ENCODE measurements at places on chromosomes 2 and 18.

DNA sequence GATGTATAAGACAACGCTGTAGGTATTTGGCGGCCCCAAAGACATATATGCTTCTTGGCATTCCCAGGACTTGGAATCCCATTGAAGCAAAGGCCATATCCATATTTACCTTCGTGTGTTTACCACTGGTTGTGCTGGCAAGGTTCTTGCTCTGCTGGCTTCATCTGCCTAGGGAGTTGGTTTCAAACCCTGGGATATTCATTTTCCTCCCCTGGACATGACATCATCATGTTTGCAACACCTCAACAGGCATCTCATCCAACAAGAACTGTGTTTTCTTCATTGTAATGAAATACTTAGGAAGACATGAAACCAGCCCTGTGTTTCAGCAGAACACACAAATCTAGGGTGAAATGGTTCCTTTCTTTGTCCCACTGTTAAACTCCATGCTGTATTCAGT is 77.9 kb upstream of the PHLPP1 start:
- no peak for DNase-seq

- no peak for DNase-seq
Measured at GRCh38 chr2:161223139-161223732, 63.0 kb downstream of the TANK start.

GRCh38 chr18:63189817-63190216 is 129.8 kb downstream of the BCL2 start:
- DNase-seq = no peak

- DNase-seq = no peak
Measured at GRCh38 chr2:232652505-232652851, 19.1 kb downstream of the EFHD1 start.

DNA sequence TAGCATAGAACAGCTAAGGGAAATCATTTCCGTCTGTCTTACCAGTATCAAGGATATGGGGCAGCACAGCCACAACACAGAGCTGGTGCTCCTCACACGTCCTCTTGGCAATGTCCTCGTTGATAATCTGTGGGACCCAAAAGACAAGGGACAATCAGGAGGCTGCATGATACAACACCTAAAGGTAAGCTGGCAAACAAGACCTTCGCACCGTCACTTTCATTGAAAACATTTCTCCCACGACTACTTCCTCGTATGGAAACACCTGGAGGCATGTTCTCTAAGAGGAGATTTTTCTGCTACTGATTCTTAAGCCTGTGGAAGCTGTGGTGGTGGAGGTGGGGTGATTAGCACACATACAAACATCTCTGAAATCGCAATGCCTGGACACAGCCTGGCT is 23.7 kb downstream of the PDIA6 start:
- no peak for DNase-seq

- DNase-seq = no peak
Measured at GRCh38 chr2:165576409-165577154, 107.1 kb downstream of the CSRNP3 start.

GRCh38 chr2:165594231-165594934 is 124.9 kb downstream of the CSRNP3 start:
- DNase-seq = no peak

- DNase-seq = no peak
Measured at GRCh38 chr18:36294031-36294430, 3.5 kb upstream of the FHOD3 start.

GRCh38 chr2:8515864-8516533 is 165.9 kb upstream of the ID2 start:
- DNase-seq = no peak

DNA sequence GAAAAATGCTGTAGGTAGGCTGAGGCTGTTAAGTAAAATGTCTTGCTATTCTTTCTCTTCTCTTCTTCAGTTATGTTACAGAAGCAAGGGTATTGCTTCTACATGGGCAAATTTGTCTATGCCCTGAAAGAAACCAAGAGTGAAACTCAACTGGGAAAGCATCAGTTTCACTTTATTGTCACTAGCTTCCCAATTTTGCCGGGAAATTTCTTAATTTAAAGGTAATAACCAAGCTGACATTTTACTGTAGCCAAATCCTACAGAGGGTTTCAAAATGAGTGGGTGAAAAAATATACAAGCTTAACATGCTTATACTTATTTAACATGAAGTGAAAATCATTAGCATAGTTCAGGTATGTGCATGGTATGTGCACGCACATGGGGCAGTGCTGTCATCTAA is 3.2 kb downstream of the TANK start:
- DNase-seq = no peak

- no peak for DNase-seq
Measured at GRCh38 chr2:150903461-150903860, 358.2 kb downstream of the RBM43 start.

GRCh38 chr2:4354164-4354563 is 650.8 kb downstream of the DCDC2C start:
- DNase-seq = no peak

DNA sequence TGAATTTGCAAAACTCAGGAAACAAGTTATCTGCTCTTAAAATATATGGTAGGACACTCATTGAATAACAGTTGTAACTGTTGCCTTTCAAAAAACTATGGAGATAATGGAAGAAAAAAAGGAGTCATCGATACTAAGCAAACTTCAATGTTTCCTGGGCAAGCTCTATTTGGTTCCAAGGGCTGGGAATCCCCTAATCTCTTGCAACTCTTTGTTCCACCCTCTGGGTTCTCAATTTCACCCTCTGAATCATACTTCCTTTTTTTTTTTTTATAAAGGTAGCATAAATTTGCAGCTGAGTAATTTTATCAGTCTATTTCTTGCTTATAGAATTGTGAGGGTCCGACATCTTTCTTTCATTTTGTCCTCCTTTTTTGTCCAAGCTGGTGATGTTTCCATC is 36.7 kb downstream of the SLC9A4 start:
- no peak for DNase-seq

DNA sequence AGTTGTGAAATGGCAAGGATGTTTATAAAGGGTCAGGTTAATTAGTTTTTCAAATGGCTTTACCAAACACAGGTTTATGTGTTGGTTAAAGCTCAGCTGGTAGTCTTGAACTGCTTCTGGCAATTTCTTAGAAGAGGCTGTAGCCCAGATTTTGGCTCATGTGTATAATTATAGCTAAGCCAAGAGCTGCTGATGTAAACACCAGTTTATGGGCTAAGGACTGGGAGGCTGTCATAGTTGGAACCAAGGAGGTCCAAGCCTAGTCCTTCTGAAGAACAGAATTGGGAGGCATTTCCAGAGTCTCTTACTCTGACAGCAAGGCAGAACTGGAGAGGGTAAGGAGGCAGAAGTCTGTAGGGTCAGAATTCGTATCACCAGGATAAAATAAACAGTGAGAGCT is 25.4 kb downstream of the UBE2E3 start:
- no peak for DNase-seq

All from mucosa of gallbladder (tissue), 1 donor.